Activated naive CD4-positive, alpha-beta T cell treated with anti-CD3 and anti-CD28 coated beads, Interleukin-2, amount 50 U/mL, for 16 hours (primary cell): ENCODE measurements at places on chromosomes 7 and 10.

- DNase-seq: no peak
Observed at GRCh38 chr7:129188892-129189660, 643 bp downstream of the SMO start.

- no peak for DNase-seq
Observed at GRCh38 chr7:55077561-55078410, 59.0 kb downstream of the EGFR start.

GRCh38 chr7:47428768-47429472 is 153.0 kb downstream of the TNS3 start:
- DNase-seq: no peak

DNA sequence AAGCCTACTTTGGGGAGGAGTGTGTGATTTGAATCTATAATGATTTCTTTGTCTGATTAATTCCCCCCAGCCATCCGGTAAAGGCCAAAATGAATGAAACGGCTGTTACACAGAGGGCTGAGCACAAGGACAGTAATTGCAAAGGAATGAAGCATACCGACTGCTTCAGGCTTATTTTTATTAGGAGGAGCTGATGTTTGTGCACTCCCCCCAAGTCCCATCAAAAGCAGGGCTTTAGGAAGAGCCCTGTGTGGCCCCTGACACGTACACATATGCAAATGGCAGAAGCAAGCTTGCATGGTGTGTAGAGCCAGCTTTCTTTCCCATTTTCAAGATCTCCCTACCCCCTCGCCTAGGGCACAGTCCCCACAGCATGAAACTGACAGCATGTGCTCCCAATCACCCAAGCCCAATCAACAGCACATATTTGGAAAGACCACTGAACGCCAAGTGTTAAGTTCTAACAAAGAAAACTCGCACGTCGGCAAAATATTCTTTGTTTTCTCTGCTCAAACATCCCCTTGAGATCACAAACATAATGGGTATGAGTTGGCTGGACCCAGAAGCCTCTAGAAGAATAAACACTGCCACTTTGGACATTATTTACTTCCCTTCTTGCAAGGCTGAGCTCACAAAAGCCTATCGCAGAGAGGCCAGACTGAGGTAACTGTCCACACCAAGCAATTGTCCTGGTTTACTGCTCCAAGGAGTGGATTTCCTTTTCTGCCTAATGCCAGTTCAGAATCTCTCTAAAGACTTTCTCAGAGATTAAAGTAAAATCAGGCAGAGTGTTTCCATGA is 143.0 kb downstream of the CUBN start:
- DNase-seq: no peak
